Activated effector memory CD4-positive, alpha-beta T cell treated with anti-CD3 and anti-CD28 coated beads, Interleukin-2, amount 50 U/mL, for 16 hours (primary cell): ENCODE measurements at places on chromosomes 7 and 10.
A peak's percentile ranks its signal among the peaks of the same experiment; 100 is the strongest.

- no peak for DNase-seq
Measured at GRCh38 chr10:113530476-113530875, 22.4 kb upstream of the HABP2 start.

DNA sequence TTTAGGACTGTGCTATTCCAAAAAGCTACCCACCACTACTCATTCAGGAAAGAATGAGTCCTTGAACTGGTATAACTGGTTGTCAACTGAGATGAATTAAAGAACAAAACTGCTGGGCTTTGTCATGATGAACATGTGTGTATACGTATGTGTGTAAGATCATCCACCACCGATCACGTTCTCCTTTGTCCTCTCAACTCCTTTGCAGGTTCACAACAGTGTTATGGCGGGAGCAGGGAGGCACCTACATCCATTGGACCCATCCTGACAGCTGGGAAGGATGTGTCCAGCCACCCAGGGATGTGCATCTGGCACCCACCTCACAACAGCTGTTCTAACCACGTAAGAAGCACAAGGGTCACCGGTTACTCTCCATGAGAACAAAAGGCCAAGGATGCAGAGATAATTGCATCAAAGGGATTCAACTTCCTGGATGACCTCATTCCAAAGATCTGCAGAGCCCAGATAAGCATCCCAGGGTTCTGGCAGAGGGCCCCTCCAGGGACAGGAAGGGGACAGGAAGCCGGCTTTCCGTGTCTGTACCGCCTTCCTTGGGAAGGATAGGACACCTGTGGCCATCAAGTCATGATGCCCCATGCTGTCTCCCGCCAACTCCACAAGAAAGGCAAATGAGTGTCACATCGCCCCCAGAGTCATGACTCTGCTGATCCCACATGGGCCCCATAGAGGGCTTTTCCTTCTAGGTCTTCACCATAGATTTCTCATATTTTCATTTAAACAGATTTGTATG is 66.1 kb downstream of the STEAP1B start:
- no peak for DNase-seq

- DNase-seq: no peak
Measured at GRCh38 chr7:106521541-106521940, 139.4 kb downstream of the CCDC71L start.

- no peak for DNase-seq
Measured at GRCh38 chr10:42150428-42151061, 487.8 kb downstream of the ZNF33B start.

- DNase-seq: no peak
Measured at GRCh38 chr10:100349672-100350071, 2.6 kb downstream of the SCD start.

- DNase-seq: peak; percentile 83
Measured at GRCh38 chr10:128062881-128063563, 63.2 kb downstream of the MKI67 start.

- no peak for DNase-seq
Measured at GRCh38 chr7:129670656-129671055, 59.1 kb downstream of the NRF1 start.

DNA sequence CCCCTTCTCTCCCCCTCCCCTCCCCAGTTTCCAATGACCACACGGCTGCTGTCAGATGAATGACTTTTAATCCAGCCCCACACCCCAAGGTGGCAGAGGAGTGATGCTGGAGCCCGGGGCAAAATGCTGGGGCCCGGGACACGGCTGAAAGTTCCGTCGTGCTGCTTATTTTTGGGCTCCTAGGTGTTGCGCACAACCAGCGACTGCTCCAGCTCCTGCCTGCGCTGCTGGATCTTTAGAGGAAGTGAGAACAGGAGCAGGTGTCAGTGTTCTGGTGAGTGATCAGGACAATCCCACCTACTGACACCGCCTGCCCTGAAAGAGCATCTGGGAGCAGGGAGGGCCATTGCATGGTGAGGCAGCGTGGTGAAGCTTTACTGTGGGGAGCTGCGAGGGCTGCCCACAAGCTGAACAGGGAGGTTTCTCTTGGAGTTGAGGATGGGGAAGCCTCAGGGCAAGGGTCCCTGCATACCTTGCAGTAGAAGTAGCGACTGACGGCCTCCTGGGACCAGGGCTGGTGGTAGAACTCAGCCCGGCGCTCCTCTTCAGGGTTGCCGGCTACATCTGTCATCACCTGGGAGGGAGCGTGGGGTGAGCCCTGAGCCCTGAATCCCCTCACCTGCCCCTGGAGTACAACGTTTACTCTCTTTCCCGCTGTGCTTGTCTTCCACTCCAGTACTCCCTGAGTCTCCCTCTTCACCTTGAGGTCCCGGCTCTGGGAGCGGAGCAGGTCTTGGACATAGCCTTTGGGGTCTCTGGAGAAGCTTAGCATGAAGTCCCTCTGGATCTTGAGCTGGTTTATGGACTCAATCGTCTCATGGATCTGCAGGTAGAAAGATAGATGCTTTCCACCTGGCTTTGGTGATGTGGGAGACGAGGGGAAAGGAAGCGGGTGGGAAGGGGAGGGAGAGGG is 6.9 kb downstream of the CHPF2 start:
- DNase-seq: no peak

GRCh38 chr7:111029574-111030251 is 61.2 kb upstream of the LRRN3 start:
- no peak for DNase-seq

GRCh38 chr10:35172574-35172973 is 45.9 kb downstream of the CREM start:
- no peak for DNase-seq

GRCh38 chr7:105602325-105603305 is 21.3 kb upstream of the EFCAB10 start:
- no peak for DNase-seq

GRCh38 chr10:3563298-3563697 is 221.7 kb downstream of the KLF6 start:
- peak; percentile 78 for DNase-seq

- no peak for DNase-seq
Measured at GRCh38 chr7:129807863-129808262, 144.9 kb downstream of the UBE2H start.

- DNase-seq: no peak
Measured at GRCh38 chr10:82242778-82243177, 367.8 kb downstream of the NRG3 start.

DNA sequence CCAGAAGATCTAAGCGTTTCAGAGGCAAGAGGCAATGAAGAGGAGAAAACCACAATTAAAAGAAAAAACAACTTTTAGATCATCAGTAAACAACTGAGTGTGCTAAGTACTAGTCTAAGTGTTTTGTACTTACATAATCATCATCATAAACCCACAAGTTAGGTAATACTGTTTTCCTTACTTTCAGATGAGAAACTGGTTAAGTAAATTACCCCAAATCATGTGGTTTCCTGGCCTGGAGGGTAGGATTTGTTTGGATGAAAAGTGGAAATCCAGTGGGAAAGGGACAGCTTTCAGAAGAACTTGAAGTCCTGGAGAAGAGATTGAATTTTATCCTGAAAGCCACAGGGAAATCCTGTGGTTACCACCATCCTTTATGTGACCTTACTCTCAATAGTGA is 463.3 kb downstream of the LRMDA start:
- no peak for DNase-seq

DNA sequence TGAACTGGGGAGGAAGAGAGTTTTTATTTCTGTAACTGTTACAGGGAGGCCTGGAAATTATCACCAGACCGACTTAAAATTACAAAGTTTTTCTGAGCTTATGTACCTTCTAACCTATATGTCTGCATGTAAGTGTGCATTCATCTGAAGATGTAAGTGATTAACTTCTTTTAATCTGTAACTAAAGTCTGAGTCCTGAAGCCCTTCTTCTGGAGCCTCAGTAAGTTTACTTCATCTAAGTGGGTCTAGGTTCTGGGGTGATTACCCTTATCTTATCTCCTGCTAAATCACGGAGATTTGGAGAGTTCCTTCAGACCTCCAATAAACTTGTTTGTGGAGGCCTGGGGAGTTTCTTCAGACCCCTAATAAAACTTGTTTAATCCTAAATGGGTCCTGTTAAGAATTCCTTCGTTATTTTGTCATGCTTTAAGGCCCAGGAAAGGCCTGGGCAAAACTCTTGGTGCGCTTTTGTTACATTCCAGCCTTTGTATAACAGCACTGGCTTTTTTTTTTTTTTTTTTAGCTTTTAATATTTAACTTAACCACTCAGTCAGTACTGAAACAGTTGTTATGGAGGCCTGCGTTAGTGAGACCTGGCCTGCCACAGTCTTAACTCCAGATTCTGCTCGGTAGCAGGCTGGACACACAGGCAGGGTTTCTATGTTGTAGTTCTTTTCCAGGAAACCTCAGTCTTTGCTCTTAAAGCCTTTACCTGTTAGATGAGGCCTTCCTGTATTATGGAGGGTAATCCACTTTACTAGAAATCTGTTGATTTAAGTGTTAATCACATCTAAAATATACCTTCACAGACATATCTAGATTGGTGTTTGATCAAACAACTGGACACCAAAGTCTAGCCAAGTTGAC is 33.0 kb downstream of the TPST1 start:
- DNase-seq: no peak

DNA sequence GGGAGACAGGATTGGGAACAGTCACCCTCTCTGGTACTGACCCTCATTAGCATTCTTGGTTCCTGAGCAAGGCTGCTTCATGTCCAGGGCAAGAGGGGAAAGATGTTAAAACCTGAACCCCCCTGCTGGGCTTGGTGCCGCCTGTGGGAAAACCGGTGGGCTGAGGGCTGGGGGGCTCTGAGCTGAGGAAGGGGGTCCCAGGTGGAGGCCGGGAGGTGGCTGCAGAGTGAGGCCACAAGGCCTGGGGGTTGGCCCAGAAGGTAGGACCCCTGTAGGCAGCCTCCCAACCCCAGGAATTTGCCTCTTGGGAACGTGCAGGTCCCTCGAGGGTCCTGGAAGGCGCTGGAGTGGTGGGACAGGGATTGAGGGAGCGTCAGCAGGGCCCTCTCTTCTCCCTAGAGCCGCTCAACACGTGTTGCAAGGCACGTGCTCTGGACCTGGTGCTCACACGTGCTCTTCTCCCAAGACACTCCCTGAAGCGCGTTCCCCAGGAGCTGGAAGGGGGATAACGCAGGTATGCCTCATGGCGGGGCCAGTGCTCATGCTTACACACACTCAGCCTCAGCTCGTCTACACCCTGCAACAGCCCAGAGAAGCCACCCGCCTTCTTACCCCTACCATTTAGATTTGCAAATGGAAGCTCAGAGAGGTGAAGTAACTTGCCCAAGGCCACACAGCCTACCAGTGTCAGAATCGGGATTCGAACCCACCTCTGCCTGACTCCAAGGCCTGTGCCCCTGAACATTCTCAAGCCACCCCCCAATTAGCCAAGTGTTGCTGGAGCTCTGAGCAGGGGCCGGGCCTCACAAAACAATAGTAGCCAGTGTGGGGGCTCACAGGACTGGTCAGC is 64.4 kb downstream of the LHPP start:
- DNase-seq: no peak

GRCh38 chr7:12722636-12723605 is 35.5 kb downstream of the ARL4A start:
- DNase-seq: no peak

DNA sequence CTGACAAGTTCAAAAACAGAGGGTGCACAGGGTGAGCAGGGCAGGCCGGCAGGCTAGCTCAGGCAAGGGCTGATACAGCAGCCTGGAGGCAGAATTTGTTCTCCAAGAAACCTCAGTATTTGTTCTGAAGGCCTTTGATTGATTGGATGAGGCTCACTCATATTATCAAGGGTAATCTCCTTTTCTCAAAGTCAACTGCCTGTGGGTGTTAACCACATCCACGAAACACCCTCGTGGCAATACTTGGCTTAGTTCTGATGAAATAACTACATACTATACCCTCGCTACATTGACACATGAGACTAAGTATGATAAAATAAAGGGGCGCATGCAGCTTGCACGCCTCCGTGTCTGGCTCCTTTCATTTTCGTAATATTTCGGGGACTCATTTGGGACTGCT is 4.4 kb upstream of the PPP2R2D start:
- peak; percentile 60 for DNase-seq
